Immature natural killer cell (primary cell): ENCODE measurements at places on chromosomes 7 and 10.

GRCh38 chr7:41116337-41116736, 586.6 kb downstream of the INHBA start:
- no peak overlapping the region for H3K4me3 ChIP-seq
- peaks cover 2% of the 10 kb centered on the region for H3K27me3 ChIP-seq
- no peaks in the 10 kb centered on the region for H3K4me1 ChIP-seq
- H3K27ac ChIP-seq = no peak overlapping the region
- H3K36me3 ChIP-seq = no peaks in the 10 kb centered on the region
- DNase-seq = no peak

DNA sequence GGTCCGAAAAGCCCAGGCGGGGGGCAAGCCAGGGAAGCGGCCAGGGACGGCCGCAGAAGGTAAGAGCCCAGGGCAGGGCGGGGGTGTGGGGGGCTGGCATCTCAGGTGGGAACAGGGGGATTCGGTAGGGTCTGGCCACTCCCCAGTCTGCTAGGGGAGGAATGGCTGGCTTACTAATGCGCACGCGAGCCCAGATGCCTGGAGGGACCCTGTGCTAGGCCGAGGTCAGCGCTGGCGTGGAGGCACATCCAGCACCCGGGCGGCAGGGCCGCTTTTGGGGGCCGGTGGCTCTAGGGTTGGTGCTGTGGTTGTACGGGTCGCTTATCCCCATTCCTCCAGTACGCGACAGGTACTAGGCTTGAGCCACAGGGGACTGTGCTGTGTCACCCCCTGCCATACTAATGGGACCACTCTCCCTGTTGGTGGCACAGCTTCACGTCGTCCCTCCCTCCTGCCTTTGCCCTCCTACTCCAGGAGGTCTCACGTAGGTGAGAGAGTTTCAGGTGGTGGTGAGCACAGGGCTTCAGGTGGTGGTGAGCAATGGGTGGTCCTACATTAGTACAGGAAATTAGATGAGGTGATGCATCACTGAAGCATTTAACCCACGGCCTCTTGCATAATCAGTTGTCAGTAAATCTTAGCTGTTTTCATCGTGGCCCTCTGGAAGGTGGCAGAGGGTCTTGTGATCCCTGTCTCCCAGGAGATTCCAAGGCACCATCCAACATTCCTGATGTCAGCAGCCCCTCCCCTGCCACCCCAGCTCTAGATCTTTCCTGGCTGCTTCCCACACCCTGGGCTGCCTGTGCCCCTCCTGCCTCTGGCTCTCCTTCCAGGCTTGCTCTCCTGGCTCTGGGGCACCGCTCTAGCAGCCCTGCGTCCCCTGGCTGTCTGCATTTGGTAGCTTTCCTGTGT, 971 bp downstream of the AEBP1 start:
- no peaks in the 10 kb centered on the region for H3K27me3 ChIP-seq
- peaks cover 12% of the 10 kb centered on the region for H3K4me1 ChIP-seq
- no peak overlapping the region for H3K27ac ChIP-seq
- peak overlapping the region; percentile 70 for H3K4me3 ChIP-seq

DNA sequence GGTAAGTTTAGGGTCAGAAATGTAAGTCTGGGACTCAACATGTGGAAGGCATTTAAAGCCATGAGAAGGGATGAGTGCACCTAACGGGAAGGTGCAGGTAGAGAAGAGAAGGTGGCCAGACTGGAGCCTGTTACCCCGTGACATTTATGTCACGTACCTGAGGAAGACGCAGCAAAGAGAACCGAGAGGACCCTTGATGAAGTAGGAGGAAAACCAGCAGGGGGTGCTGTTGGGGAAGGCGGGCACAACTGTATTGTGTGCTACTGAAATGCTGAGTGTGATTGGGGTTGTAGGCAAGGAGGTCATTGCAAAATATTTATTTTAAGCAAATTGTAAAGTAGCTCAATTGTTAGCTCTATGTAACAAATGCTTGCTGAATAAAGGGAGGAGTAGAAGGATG, 338.2 kb upstream of the PRKCQ start:
- H3K4me3 ChIP-seq = no peak overlapping the region
- H3K4me1 ChIP-seq = peaks cover 15% of the 10 kb centered on the region
- peak; percentile 63 for DNase-seq

GRCh38 chr7:978049-978346, 2.6 kb upstream of the COX19 start:
- peaks cover 14% of the 10 kb centered on the region for H3K4me1 ChIP-seq
- no peak overlapping the region for H3K4me3 ChIP-seq

GRCh38 chr10:94016727-94017714, 23.3 kb downstream of the PLCE1 start:
- H3K4me3 ChIP-seq = no peak overlapping the region
- H3K27ac ChIP-seq = no peak overlapping the region
- H3K4me1 ChIP-seq = no peaks in the 10 kb centered on the region
- no peaks in the 10 kb centered on the region for H3K36me3 ChIP-seq

DNA sequence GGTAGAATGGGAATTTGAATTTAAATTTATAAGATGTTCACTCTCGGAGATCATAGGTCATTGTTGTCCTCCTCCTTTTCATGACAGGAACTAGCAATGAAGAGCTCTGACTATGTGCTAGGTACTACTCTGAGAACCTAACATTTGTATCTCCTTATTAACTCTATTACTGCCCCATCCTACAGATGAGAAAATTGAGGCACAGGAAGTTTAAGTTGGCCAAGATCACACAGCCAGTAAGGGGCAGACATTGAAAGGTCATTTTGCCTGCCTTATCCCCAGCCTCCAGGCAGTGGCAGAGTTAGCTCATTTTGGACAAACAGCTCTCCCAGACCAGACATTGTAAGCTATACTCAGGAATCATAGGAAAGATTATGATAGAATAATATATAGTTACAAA, 6.0 kb downstream of the SRGN start:
- peaks cover 19% of the 10 kb centered on the region for H3K36me3 ChIP-seq
- peak overlapping the region; percentile 100 for H3K27ac ChIP-seq
- peaks cover 40% of the 10 kb centered on the region for H3K27me3 ChIP-seq
- peaks cover 90% of the 10 kb centered on the region for H3K4me1 ChIP-seq
- no peak for DNase-seq
- H3K4me3 ChIP-seq = no peak overlapping the region

- H3K4me1 ChIP-seq = no peaks in the 10 kb centered on the region
- no peak overlapping the region for H3K27ac ChIP-seq
- H3K36me3 ChIP-seq = no peaks in the 10 kb centered on the region
- no peak for DNase-seq
- no peaks in the 10 kb centered on the region for H3K27me3 ChIP-seq
These were observed 14.8 kb upstream of the UPP1 start for GRCh38 chr7:48074204-48074654.

DNA sequence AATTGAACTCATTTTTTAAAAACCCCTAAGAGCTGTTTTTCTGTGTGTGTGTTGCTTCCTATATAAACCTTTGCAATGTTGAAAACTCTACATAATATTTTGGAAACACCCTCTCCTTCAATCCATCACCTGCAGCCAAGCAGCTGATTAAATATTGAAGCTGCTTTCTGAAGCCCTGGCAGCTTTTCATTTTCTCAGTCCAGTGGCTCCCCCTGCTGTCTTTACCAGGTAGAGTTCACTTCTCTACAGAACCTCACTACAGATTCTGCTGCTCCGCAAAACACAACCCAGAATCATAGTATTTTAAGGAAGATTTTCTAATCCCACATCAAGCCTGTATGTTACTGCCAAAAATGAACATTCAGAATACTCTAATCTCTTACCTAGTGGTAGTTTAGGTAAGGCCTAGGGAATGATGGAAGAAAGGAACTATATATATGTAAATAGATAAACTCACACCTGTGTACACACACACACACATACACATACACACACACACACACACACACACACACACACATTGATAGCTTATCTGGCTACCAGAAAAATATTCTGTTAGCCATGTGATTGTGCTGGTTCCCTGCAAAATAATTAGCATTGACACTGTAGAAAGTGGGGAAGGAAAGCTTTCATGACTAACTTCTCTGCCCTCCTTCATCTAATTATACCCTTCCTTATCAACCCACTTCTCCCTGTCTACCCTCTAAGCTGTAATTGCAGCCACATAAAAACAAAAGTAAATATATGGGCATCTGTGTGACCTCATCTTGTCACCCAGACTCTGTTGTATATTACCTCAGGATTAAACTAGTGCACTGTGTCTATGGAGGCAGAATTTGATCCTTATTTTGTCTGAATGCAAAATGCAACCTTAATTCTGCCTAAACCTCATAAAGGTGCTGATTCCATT, 229.5 kb upstream of the FZD1 start:
- no peak for DNase-seq
- H3K27ac ChIP-seq = no peak overlapping the region
- no peaks in the 10 kb centered on the region for H3K4me1 ChIP-seq
- H3K36me3 ChIP-seq = no peaks in the 10 kb centered on the region

DNA sequence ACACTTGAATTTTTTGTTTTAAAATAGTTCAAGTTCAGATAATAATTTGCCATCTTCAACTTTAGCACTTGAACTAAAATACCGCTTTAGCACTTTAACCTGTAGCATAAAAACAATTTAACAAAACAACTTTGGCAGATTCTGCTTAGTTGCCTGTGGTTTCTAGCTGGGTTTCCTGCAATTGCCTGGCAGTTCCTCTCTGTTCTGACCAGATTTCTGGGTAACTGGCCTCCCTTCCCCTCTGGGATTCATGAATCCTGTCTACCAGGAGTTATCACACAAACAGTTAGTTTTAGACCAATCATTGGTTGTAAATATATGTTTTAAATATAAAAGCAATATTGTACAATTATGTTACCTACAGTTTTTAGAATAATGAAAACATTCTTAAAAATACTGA, 89.8 kb upstream of the HDAC9 start:
- H3K27me3 ChIP-seq = peaks cover 2% of the 10 kb centered on the region
- H3K36me3 ChIP-seq = no peaks in the 10 kb centered on the region
- no peak overlapping the region for H3K4me3 ChIP-seq
- H3K27ac ChIP-seq = no peak overlapping the region
- no peak for DNase-seq

DNA sequence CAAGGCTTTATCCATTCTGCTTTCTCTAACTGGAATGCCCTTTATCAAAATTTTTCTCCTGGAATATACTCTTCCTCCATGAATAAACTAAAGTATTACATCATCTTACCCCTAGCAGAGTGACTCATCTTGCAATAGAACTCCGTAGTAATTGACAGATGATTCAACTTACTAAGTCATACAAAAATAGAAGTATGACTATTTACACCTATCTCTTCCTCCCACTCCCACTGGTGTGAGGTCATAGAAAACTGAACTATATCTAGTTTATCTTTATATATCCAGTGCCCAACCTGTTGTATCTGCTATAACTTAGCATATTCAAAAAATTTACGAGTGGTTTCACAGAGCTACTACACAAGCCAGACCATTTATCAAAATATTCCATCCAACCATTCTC, 26.1 kb downstream of the ABCB1 start:
- DNase-seq = no peak
- H3K27ac ChIP-seq = peak overlapping the region; percentile 25
- peaks cover 24% of the 10 kb centered on the region for H3K36me3 ChIP-seq
- no peaks in the 10 kb centered on the region for H3K27me3 ChIP-seq

DNA sequence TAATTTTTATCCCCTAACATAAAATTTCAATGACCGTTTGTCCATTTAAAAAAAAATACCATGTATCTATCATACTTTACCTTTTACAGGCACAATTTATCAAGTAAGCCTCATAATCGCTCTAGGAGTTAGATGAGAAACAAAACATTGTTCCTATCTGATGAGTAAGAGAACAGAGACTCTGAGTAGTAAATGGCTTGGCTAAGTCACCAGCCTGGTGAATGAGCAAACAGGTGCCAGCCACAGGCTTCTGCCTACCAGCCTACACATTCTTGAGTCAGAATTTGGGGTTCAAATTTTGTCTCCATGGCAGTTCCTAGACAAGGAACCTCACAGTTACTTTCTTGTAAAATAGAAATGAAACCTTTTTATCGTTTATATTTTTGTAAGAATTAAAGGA, 235.4 kb downstream of the HGF start:
- no peaks in the 10 kb centered on the region for H3K4me1 ChIP-seq
- no peaks in the 10 kb centered on the region for H3K27me3 ChIP-seq
- H3K4me3 ChIP-seq = no peak overlapping the region
- DNase-seq = no peak
- H3K27ac ChIP-seq = no peak overlapping the region

DNA sequence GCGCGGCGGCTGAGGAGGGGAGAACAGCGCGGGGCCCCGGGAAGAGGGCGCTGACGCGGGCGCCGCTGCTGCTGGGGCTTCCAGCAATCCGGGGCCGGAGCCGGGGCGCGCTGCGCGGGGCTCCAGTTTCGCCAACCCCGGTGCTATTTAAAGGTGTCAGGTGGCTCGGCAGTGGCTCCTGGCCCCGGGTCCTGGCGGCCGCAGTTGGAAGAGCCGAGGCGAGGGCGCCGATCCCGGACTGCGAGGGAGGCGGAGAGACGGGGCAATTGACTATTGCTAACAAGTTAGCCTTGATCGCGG, 347 bp downstream of the LBX1 start:
- no peak overlapping the region for H3K27ac ChIP-seq
- DNase-seq = no peak

DNA sequence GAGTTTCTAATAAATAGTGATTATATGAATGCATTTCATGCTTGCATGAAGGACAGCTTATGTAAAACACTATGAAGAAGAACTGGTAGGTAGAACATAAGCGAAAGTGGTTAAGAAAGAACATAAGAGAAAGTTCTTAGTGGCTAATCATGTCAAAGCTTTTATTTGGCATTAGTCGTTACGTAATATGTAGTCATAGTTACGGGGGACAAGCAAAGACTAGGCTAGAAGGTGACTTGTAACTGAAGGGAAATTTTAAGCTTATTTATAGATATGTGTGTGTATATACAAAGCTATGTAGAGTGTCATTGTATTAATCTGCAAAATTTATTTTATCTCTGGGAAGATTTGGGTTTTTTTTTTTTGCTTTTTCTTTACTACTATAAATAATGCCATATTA, 36.9 kb downstream of the CAPZA2 start:
- H3K36me3 ChIP-seq = peaks cover 20% of the 10 kb centered on the region
- DNase-seq = no peak
- H3K27me3 ChIP-seq = peaks cover 4% of the 10 kb centered on the region
- H3K4me1 ChIP-seq = peaks cover 11% of the 10 kb centered on the region

DNA sequence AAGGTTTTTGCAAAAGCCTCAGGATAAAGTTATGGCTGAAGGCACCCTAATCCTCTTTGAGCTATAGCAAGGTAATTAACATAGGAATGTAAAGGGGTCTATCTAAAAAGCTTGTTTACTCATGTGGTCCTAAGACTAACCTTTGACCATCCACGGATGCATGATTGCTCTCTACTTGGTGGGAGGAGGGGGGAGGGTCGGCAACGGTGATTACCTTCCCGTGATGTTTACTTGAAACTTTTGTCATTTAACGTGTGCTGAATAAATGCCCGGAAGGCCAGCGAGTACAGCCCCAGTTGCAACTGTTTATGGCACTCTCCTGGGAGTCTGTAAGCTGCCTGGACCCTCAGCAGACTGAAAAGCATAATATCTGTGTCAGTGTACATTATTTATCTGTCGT, 78.9 kb upstream of the GPR22 start:
- peaks cover 28% of the 10 kb centered on the region for H3K4me1 ChIP-seq
- no peak for DNase-seq
- no peak overlapping the region for H3K4me3 ChIP-seq
- H3K36me3 ChIP-seq = no peaks in the 10 kb centered on the region
- H3K27ac ChIP-seq = no peak overlapping the region
